GM13976 (cell line): ENCODE measurements at places on chromosomes 7 and 10.
A peak's percentile ranks its signal among the peaks of the same experiment; 100 is the strongest.

DNA sequence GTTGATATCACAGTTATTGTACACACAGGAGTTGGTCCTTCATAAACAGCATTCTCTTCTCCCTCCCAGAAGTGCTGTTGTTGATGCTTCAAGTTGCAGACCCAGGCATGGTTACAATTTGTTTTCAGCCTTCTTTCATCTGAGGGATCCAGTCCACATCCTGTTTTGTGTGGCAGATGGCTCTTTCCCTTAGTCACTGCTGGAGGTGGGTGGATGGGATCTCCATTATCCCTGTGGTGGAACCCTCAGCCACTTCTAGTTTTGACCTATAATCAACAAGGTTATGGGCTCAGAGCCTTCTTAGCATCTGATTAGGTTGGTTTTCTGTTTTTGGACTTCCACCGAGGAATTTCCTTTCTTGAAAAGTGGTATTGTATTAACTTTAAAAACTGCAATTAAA is 214.2 kb downstream of the SH2D4B start:
- no peak for DNase-seq

- no peak for DNase-seq
Measured at GRCh38 chr10:90819911-90820310, 37.9 kb downstream of the HTR7 start.

DNA sequence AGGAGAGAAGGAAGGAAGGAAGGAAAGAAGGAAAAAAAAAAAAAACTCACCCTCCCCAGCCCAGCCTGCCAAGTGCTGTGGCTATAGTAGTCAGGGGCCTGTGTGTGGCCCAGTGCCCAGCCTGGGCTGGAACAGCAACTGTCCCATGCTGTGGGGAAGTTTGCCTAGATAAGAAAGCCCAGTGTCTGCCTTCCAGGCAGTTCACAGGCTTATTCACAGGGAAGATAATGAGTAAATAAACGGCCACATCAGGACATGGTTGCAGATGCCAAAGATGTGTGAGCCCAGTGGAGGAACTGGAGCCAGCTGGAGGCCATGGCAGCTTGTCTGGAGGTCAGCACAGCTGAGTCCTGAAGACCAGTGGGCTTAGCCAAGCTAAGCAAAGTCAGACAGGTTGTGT is 132.4 kb upstream of the FOXK1 start:
- DNase-seq = no peak

DNA sequence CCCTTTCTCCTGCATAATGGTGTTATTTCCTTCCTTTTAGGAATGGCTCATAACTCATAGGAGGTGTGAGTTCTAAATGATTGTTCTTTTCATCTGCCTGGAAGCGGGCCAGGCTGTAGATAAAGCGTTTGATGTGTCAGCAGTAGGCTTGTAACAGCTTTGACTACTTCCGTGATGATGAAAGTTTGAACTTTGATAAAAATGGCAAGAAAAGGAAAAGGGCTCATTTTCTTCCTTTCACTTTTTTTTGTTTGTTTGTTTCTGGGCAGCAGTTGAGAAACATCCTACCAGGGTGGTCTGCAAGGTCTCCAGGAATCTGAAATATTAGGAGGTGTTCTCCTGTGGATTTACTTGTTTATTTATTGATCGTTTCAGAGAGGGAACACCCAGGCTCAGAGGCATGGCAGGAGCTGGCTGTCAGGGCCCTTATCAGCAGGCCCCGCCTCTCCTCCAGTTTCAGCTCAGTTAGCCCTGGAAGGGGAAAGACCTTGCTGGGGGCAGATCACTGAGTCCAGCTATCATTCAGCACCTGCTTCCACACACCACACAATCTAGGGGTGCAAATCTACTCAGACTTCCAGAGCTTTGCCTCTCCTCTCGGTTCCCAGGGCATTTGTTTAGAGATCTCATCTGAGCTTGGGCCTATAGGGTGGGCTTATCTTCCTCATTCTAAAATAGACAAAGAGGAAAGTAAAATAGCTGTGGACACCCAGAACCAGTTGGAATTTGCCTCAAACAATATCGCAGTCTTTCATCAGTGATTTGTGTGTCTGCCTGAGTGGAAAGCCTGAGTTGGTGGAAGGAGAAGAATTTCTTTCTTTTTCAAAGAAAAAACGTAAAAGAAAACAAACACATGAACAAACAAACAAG is 130.9 kb downstream of the BMPER start:
- DNase-seq = no peak

GRCh38 chr10:77692782-77693181 is 55.2 kb upstream of the KCNMA1 start:
- no peak for DNase-seq

DNA sequence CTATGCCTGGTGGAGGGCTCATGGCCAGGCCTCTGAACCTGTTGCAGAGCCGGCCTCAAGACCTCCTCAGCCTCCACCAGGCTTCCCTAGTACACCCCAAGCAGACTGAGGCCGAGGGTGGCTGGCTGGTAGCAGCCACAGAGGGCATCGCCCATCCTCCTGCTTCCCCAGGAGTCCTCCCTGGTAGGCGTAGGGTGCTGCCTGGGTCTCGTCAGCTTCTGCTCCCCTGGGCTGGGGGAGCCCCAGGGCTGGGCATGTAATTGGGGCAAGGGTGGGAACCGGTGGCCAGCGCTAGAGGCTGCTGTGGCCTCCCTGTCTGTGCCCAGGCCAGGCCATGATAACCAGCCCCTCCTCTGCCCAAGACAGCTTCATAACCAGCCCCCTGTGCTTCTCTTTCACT is 32.6 kb downstream of the TBATA start:
- no peak for DNase-seq

- DNase-seq = no peak
Measured at GRCh38 chr7:108142675-108143259, 12.6 kb upstream of the LAMB4 start.

GRCh38 chr10:63866747-63867140 is 345.5 kb downstream of the REEP3 start:
- DNase-seq = no peak

- no peak for DNase-seq
Measured at GRCh38 chr10:69858201-69858600, 56.5 kb downstream of the COL13A1 start.

DNA sequence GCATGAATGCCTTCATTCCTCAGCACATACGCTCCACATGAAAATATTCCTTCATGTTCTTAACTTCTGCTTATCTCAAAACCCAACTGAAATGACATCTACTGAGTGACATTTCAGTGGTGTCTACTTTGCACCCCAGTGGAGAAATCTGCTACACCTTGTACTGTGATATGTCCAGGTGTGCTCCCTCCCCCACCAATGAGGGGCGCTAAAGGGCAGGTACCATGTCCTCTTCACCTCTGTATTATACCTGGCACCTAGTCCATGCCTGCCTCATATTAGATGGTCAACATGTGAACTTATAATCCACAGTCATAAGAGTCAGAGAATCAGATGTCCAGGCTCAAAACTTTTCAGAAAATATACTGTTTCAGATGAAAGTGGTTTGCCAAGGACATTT is 2.1 kb downstream of the PAXIP1 start:
- DNase-seq = no peak

DNA sequence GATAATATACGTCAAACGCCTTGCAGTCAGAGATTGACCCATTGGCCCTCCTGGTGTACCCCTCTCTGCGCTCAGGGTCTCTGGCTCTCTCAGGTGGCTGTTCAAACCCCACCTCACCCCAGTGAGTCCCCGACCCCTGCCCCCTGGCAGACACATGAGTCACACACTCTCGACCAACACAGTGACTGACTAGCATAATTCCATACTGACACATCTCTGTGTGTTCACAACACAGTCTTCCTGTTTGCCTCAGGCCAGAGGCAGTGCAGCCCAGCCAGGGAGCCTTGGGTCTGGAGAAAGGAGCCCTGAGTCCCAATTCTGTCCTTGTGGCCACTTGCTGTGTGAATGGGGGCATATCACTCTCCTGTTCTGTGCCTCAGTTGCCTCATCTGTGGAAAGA is 40.1 kb downstream of the PALD1 start:
- no peak for DNase-seq

DNA sequence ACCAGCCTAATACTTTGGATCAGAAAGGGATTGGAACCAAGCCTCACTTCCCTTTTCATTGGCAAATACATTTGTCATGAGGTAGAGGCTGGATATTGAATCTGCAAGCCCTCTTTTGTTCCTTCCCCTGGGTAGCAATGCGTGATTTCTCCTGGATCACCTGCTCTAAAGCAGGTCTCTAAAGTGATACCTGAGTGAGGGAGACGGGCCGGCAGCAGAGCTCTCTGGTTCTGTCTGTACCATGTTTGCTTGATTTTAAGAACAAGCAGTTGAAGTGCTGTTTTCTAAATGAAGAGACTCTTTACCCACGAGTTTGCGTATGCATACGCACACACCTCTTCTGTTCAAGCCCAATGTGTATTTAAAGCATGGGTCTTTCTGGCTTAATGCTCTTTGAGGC is 41.1 kb downstream of the GARS1 start:
- DNase-seq = no peak

DNA sequence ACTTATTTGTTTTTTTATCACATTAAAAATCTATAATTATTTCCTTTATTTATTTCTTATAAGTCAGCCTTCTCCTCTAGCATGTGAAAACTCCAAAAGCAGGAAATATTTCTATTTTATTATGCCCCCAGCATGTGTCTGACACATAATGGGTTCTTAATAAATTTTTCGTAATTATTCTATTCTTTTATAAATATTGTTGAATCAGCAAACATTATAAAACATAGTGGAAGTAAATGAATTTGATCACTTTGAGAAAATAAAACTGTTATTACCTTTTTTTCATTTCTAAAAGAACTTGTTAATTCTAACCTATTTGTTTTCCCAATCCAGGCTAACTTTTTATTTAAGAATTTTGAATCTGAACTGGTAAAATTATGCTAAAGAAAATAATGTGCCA is 509.1 kb upstream of the PCDH15 start:
- no peak for DNase-seq

GRCh38 chr10:13887761-13888160 is 301.0 kb downstream of the PRPF18 start:
- DNase-seq = no peak

DNA sequence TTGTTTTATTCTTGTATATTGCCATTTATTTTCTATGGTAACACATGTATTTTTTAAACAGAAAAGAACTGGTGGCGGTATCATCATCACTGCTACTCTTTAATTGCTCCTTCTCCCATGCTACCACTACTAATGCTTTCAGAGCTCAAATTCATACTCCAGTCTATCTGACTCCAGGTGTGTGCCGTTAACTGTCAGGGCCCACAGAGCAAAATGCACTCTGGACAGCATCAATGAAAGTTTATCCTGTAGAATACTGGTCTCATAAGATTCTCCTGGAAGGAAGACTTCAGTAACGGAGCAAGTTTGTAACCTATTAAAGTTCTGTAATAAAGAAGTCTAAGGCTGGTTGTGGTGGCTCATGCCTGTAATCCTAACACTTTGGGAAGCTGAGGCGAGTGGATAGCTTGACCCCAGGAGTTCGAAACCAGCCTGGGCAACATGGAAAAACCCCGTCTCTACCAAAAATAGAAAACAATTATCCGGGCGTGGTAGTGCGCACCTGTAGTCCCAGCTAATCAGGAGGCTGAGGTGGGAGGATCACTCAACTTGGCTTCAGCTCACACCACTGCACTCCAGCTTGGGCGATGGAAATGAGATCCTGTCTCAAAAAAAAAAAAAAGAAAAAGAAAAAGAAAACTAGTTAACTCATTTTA is 18.4 kb downstream of the ZNRF2 start:
- DNase-seq = no peak

- no peak for DNase-seq
Measured at GRCh38 chr7:90759710-90760109, 163.6 kb downstream of the CDK14 start.

DNA sequence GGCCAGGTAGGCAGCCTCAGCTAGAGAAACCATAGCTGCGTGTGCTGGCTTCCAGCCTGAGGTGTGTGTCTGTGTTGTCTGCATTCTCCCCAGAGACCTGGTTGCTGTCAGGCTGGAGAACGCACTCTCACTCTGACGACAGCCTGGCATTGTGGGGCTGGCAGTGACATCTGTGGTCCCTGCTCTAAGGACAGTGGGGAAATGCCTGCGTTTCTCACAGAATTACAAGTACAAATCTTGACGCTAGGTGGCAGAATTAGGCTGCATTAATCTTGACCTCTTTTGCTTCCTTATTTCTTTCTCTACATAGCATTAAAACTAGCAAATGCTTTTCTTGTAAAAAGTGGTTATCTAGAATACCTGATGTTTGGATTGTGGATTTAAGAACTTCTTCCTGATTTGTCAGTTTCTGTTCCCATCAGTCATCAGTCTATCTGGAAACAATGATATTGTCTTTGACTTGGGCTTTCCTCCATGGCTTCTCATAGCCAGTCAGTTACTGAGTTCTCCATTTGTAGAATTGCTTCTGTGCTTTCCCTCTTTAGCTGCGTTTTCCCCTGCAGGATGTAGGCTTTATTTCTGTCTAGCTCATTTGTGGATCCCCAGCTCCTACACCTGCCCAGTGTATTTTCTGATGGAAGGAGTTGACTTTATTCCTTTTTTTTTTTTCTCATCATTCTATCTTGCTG is 86.0 kb downstream of the FANK1 start:
- DNase-seq = peak; percentile 57

GRCh38 chr7:26910221-26910620 is 45.8 kb upstream of the SKAP2 start:
- no peak for DNase-seq

GRCh38 chr10:20334559-20334958 is 518.3 kb downstream of the PLXDC2 start:
- DNase-seq = no peak

- no peak for DNase-seq
Measured at GRCh38 chr10:11433657-11434056, 177.8 kb downstream of the USP6NL start.

- no peak for DNase-seq
Measured at GRCh38 chr10:110860576-110861241, 11.0 kb upstream of the PDCD4 start.

GRCh38 chr7:55214707-55215106 is 150.4 kb upstream of the LANCL2 start:
- DNase-seq = no peak

- DNase-seq = no peak
Measured at GRCh38 chr10:78980815-78981214, 88.0 kb upstream of the ZMIZ1 start.

GRCh38 chr7:95238252-95238943 is 85.9 kb downstream of the PON1 start:
- no peak for DNase-seq
